Calu3 (cell line): ENCODE measurements at places on chromosomes 16 and 17.

DNA sequence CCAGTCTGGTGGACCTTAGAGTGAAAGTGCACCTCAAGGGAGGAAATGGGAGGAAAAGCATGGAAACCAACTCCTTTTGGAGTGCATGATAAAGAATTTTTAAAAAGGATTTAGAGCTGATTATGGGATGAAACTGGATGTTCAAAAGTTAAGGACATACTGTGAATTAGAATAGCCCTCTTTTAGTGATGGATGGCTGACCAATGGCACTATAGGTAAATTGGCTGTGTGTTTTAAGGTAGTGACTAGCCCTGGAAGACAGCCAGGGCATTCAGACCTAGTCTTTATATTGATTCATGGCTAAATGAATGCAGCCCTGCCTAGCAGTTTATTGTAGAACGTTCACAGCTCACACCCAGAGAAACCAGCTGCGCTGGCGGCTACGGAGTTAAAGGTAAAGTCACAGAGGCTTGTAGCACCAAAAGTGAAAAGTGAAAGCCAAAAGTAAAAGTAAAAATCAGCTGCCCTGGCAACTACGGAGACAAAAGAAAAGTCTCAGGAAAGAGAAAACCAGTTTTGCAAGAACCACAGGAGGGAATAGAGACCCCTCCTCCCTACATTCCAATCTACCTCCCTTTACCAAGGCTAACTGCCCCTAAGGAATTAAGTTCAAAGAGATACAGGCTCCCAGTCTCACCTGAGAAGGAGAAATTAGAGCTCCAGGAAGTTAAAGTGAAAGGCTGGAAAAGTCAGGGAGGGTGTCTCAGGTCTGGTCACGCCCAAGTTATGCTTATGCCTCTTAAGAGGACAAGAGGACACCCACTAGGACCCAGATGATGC lies 21.8 kb downstream of the ACSM1 start:
- peak; percentile 68 for DNase-seq

DNA sequence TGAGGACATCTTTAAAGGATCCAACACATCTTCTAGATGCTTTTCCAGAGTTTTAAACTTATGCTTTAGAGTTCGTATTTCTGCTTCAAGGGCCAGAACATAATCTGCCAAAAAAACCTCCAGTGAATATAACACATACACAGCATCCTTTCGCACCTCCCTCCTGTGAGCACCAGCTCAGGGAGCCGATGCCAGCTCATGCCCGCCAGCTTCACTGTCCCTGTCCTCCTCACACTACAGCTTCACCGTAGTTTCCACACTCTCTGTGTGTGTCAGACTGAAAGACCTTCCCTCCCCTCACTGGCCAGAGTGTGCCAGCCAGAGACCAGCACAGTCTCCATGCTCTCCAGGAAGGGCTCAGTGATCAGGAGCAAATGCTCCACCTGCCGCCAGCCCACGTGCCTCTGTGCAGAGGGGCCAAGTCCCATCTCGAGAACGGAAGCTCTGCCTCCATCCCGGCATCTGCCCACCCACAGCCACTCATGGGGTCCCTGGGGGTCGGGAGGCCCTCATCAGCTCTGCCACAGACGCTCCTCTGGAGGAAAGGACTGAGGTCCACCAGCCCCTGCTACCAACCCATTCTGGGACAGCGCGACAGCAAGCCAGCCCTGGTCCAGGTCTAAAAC lies 40.8 kb downstream of the CCDC57 start:
- no peak for DNase-seq

DNA sequence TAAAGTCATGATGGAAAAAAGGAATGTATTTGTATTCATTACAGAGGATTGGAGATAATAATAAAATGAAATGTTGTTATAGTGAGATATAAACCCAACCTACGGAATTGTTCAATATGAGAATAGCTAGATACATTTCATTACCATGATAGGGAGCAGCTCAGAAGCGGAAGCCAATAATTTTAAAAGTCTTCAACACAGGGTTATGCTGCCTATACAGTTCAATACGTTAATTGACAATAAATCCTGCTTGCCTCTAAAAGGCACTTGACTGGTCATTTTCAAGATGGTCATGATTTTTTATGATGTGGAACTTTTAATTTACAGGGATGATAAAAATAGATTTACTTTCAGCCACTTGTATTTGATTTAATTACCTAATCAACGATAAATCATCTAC lies 506.8 kb downstream of the TMEM114 start:
- no peak for DNase-seq

GRCh38 chr16:85918436-85918835 lies 19.5 kb downstream of the IRF8 start:
- DNase-seq: no peak

- peak; percentile 2 for DNase-seq
These were observed 998 bp upstream of the TMEM11 start for GRCh38 chr17:21214777-21215541.

DNA sequence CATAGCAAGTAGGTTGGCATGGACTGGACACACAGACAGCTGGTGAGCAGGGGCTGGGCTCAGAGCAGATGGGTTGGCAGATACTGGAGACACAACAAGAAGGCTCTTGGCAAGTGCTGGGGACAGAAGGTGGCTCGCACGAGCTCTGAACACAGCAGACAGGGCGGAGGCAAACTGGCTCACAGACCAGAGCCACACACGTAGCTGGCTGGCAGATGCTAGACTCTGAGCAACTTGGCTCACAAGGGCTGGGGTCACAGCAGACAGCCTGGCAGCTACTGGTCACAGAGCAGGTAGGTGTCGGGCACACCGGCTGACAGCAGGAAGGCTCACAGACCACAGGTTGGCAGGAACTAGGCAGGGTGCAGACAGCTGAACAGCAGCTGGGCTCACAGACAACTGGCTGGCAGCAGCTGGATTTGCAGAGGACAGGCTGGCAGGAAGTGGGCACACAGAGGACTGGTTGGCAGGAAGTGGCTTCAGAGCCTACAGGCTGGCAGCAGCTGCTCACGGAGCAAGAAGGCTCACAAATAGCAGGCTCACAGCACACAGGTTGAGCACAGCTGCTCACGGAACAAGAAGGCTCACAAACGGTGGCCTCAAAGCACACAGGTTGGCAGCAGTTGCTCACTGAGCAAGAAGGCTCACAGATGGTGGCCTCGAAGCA lies 725 bp downstream of the KRTAP16-1 start:
- no peak for DNase-seq

GRCh38 chr16:29777576-29778350 lies at the start of gene ZG16:
ZG16 (plus strand) TSS chr16:29778256; CDS start chr16:29779267, 1,011 bp downstream.
- no peak for DNase-seq

DNA sequence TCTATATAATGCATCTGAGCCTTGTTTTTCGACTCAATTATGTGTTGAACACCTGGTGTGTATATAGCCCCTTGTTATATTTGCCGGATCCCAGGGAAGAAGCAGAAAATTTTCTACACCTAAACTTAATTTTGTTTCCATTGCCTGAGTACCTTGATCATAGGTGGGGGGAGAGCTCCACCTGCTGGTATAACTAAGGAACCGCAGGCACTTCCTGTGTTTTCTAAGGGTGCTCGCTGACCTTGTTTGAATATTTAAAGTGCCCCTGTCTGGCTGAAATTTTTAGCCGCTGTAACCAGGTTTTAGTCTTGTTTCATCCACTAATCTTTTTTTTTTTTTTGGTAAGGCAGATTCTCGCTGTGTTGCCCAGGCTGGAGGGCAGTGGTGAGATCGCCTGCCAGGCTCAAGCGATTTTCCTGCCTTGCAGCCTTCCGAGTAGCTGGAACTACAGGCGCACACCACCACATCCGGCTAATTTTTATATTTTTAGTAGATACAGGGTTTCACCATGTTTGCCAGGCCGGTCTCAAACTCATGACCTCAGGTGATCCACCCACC lies 6.5 kb upstream of the NUBP1 start:
- DNase-seq: peak; percentile 79

GRCh38 chr16:4535627-4536108 lies 2.9 kb downstream of the CDIP1 start:
- no peak for DNase-seq

DNA sequence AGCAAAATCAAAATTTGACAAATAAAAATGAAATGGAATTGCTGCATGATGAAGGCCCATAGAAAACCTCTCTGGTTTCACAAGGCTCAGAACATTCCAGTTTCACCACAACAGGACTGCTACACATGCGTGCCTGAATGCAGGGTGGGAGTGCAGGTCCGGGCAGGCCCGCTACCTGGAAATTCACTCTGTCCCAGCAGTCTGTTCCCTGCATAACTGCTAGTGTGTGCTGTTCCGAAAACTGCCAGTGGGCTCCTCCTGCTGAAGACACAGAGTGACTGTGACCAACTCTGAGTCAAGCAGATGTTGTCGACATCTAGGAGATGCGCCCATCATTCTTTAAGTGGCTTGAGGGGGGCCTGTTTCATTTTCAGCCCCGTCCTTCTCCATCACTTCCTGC lies 284.8 kb upstream of the MAF start:
- no peak for DNase-seq

GRCh38 chr17:75575197-75575596 lies 12.4 kb upstream of the MYO15B start:
- DNase-seq: no peak

- peak; percentile 79 for DNase-seq
These were observed 17.5 kb downstream of the COG7 start for GRCh38 chr16:23435500-23435899.
